ENCODE measurements at places on chromosomes 16 and 17.

GRCh38 chr17:69093279-69093789, 32.6 kb upstream of the ABCA9 start:
- no peak for DNase-seq

DNA sequence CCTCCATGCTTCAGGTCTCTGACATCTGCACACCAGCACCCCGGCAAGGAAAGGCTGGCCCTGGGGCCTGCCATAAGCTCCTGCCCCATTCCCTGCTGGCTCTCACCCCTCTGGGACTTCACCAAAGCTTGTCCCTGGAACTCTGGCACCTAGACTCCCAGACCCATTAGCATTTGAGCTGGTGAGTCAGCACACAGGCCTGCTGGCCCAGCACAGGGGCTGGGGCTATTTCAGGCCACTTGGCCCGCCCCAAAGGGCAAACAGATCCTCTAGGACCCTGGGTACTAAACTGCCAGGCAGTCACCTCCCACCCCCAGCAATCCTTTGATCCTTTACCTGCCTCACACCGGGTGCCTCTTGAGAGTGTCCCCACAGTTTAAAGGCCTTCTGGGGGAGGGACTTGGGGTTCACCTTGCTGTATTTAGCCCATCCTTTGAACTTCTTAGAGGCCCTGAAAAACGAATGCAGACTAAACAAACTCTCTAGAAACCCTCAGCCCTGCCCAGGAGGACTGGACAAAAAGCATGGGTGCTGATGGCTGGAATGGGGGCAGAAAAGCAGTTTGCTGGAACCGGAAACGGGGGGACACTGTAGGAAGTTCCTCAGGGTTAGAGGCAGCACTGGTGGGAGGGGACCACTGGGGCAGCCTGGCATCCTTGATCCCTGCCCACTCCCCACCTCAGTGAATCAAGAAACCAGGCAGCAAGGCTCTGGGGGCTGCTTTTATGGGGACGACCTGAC, 3.2 kb upstream of the SAMD14 start:
- no peak for DNase-seq

GRCh38 chr17:21152731-21153130, 26.0 kb downstream of the DHRS7B start:
- DNase-seq: no peak

GRCh38 chr16:22004341-22004740, 3.4 kb upstream of the PDZD9 start:
- DNase-seq: no peak

Measured in GM18507 (cell line).